Naive B cell (primary cell): ENCODE measurements at places on chromosomes 2 and 18. TPM values are rescaled to one million over a fixed set of nuclear protein-coding genes. Genes with fewer than 3 reads are reported as not detected.

DNA sequence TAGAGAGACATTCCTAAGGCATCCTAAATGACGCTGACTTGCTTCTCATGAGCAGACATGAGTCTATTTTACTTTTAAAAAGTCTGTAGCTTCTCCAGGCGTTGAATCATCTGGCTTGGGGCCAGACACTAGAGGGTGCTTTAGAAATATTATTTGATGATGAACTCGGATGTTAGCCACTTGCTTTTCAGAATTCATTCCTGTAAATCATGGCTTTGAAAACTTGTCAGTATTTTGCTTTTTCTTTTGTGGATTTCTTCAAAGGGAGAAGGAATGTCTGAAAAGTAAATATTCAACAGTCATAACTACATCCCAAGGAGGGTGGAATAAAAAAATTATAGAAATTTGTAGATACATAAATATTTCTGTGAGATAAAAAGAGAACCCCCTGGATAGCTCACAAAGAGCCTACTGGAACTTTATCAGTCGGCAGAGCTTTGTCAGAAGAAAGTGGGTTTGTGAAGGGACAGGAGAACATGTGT, 370.8 kb downstream of the OSR1 start:
- no peaks in the 10 kb centered on the region for H3K27me3 ChIP-seq
- H3K4me1 ChIP-seq: no peaks in the 10 kb centered on the region
- H3K27ac ChIP-seq: no peak overlapping the region

DNA sequence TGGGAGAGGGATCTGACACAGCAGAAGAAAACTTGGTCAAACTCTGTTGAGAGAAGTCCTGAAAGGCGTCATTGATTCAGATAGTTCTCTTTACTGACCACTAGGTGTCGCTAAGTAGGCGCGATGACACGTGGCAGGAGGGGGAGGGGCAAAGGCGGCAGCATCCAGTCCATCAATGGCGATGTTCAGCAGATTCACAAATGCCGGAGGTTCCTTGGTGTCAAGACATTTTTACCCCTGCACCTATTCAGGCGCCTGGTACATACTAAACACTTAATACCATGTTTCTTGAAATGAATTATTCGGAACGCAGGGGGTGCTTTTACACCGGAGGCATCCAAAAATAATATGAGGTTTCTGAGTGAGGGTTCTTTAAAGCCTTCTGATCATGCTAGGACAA, 3.0 kb upstream of the PLEK start:
- peaks cover 51% of the 10 kb centered on the region for H3K4me1 ChIP-seq
- DNase-seq: peak; percentile 79
- H3K4me3 ChIP-seq: peak overlapping the region; percentile 98
- peak overlapping the region; percentile 94 for H3K27ac ChIP-seq

GRCh38 chr18:5969989-5970403, 74.7 kb upstream of the TMEM200C start:
- H3K4me3 ChIP-seq: no peak overlapping the region
- H3K4me1 ChIP-seq: peaks cover 12% of the 10 kb centered on the region
- no peak overlapping the region for H3K27ac ChIP-seq
- no peaks in the 10 kb centered on the region for H3K27me3 ChIP-seq

NPPC gene
- polyA plus RNA-seq: not detected

- H3K36me3 ChIP-seq: peaks cover 12% of the 10 kb centered on the region
- no peak overlapping the region for H3K4me3 ChIP-seq
- no peaks in the 10 kb centered on the region for H3K27me3 ChIP-seq
- no peak overlapping the region for H3K27ac ChIP-seq
- no peaks in the 10 kb centered on the region for H3K4me1 ChIP-seq
- DNase-seq: no peak
Measured at GRCh38 chr2:190819840-190820301, 60.8 kb upstream of the GLS start.

- H3K4me3 ChIP-seq: no peak overlapping the region
- no peak overlapping the region for H3K27ac ChIP-seq
- H3K36me3 ChIP-seq: no peaks in the 10 kb centered on the region
- no peak for DNase-seq
- no peaks in the 10 kb centered on the region for H3K4me1 ChIP-seq
Measured at GRCh38 chr2:206518997-206519396, 75.7 kb downstream of the ADAM23 start.

- no peak overlapping the region for H3K4me3 ChIP-seq
- DNase-seq: no peak
- H3K36me3 ChIP-seq: no peaks in the 10 kb centered on the region
- H3K27ac ChIP-seq: no peak overlapping the region
- no peaks in the 10 kb centered on the region for H3K4me1 ChIP-seq
Measured at GRCh38 chr2:111919794-111920608, 21.6 kb downstream of the MERTK start.

DNA sequence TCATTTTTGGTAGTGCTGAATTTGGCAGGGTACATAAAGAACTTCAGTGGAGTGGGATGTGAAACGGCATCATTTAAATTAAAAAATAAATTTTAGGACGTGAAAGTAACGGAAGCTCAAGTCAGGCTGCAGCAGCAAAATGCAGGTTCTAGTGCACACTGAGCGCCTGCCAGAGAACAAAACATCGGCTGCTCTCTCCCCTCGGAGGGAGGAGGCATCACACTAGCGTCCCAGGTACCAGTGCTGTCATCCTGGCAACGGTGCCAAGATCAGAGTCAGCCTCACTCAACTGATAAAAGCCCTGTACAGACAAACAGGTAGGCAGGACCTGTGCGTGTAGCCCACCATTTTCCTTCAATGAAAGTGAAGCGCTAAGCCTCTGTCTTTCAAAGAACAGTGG, 261.5 kb downstream of the PTGR3 start:
- H3K4me1 ChIP-seq: peaks cover 30% of the 10 kb centered on the region
- H3K4me3 ChIP-seq: no peak overlapping the region
- no peak for DNase-seq
- H3K27ac ChIP-seq: peak overlapping the region; percentile 52
- peaks cover 5% of the 10 kb centered on the region for H3K36me3 ChIP-seq

GRCh38 chr18:48098007-48098406, 167.5 kb upstream of the SMAD2 start:
- H3K4me3 ChIP-seq: peak overlapping the region; percentile 45
- no peak for DNase-seq
- H3K4me1 ChIP-seq: no peaks in the 10 kb centered on the region
- H3K27me3 ChIP-seq: peaks cover 31% of the 10 kb centered on the region
